Neuronal stem cell (in vitro differentiated cells): ENCODE measurements at places on chromosomes 6 and 20.
A peak's percentile ranks its signal among the peaks of the same experiment; 100 is the strongest.

- DNase-seq = no peak
- H3K27ac ChIP-seq = no peak overlapping the region
- no peak overlapping the region for H3K4me3 ChIP-seq
- H3K36me3 ChIP-seq = no peaks in the 10 kb centered on the region
Measured at GRCh38 chr6:39225543-39225942, 3.7 kb downstream of the KCNK5 start.

DNA sequence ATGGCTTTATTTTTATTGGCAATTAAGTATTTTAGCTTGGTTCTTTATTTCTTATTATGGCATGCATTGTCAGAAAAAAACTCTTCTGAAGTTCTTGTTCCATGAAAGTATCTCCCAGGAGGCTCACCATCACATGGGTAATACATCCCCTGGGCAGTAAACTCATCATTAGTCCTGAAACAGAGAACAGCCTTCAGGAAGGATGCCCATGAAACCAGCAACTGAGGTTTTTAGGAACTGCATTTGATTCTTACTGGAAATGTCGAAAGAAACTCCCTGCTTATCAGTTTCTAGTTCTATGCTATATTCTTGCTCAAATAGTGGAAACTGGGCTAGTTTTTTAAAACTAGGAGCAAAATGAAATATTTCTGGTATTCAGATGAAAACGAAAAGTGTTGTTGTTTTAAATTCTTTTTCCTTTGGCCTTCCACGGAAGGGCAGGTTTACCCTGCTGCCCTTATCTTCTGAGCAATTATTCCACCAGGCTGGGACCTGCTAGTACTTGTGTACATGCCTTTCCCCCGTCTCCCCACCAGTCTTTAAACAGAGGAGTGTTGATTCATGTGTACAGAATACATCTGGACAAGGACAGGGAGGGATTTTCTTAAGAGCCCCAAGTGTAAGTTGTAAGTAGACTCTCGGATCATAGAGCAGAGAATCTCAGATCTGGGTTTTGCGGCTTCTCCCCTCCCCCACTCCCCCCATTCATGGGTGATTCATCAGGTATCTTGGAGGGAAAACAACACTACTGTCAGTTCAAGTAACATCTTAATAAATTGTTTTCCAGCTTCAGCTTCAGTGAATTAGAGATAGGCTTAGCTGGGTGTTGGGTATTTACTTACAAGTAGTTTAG is 81.5 kb downstream of the RTN4IP1 start:
- no peak for DNase-seq
- H3K27me3 ChIP-seq = no peaks in the 10 kb centered on the region
- no peak overlapping the region for H3K27ac ChIP-seq
- H3K36me3 ChIP-seq = no peaks in the 10 kb centered on the region
- H3K4me1 ChIP-seq = no peaks in the 10 kb centered on the region

GRCh38 chr20:41617059-41617901 is 897 bp downstream of the CHD6 start:
- peak; percentile 30 for DNase-seq
- H3K27ac ChIP-seq = peak overlapping the region; percentile 91
- H3K27me3 ChIP-seq = no peaks in the 10 kb centered on the region
- no peaks in the 10 kb centered on the region for H3K36me3 ChIP-seq

DNA sequence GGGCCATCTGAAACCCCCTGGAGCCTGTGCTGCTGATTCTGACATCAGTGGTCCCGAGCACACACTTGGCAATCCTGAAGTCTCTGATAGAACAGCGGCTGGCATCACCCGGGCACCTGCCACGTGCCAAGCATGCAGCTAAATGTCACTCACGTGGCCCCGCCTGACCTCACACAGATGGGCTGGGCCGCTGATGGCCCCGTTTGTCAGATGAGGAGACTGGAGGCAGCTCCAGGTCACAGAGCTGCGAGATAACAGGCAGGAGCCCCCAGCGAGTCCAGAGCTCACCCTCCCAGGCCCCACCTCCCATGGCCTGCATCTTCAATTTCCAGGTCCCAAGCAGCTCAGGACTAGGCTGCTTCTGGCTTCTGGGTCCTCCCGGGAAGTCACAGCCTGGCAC is 67.2 kb downstream of the YTHDF1 start:
- DNase-seq = no peak
- H3K4me1 ChIP-seq = no peaks in the 10 kb centered on the region
- no peak overlapping the region for H3K27ac ChIP-seq
- no peak overlapping the region for H3K4me3 ChIP-seq
- H3K27me3 ChIP-seq = no peaks in the 10 kb centered on the region

DNA sequence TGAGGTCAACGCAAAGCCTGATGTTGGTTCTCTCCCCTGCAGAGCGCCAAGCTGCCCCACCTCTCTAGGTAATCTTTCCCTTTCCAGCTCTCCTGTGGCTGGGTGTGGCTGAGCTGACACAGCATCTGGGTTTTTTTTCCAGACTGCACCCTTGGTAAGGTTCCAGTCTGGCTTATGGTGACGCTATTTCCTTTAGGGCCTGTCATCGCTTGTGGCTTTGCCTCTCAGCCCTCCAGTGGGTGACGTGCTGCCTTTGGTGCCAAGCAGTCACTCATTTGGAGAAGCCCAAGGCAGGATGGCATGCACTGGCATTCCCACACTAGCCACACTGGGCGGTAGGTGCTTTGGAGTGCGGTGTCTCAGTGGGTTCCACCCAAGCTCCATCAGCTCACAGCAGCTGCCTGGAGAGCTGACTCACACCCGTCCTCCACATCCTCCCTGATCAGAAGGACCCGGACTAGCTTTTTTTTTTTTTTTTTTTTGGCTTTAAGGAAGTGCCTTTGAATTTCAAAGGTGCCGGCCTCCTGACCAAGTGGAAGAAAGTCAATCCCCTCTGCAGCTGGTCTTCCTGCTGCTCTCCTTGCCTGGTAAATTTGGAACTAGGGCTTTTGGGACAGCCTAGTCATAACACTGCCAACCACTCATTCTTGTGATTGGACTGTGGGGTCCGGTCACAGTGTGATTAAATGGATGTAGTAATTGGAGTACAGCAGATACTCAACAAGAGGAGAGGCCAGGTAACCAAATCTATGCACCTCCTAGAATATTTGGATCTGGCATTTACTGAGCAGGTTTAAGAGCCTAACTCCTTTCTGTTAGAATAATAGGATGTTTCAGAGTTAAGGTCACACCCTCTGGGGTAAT is 153.6 kb downstream of the CD83 start:
- no peak for DNase-seq
- H3K4me3 ChIP-seq = no peak overlapping the region
- H3K27ac ChIP-seq = no peak overlapping the region
- H3K36me3 ChIP-seq = no peaks in the 10 kb centered on the region

DNA sequence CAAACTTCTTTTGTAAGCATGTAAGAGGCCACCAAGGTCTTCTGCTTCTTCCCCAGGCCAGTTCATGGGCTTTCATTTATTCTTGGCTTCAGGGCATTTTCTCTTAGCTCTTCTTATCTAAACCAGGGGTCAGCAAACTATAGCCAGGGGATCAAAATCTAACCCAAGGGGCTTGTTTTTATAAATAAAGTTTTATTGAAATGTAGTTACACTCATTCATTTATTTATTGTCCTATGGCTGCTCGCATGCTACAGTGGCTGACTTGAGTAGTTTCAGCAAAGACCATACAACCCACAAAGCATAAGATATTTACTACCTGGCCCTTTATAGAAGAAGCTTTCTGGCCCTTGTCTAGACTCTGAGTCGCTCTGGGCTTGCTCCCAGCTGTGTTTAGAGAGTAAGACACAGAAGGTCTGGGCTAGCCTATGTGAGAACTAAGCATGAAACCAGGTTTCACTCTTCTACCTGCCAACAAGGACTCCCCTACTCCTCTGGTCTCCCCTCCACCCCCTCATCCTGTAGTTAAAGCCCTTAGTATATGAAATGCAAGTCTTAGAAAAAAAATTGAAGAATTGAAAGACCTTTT is 43.2 kb downstream of the KHDC1L start:
- H3K4me3 ChIP-seq = no peak overlapping the region
- H3K4me1 ChIP-seq = no peaks in the 10 kb centered on the region
- no peak for DNase-seq
- no peak overlapping the region for H3K27ac ChIP-seq
- H3K27me3 ChIP-seq = no peaks in the 10 kb centered on the region

GRCh38 chr6:154367839-154368695 is 11.5 kb upstream of the IPCEF1 start:
- no peak overlapping the region for H3K27ac ChIP-seq
- no peaks in the 10 kb centered on the region for H3K4me1 ChIP-seq
- no peaks in the 10 kb centered on the region for H3K27me3 ChIP-seq
- no peaks in the 10 kb centered on the region for H3K36me3 ChIP-seq
- no peak for DNase-seq

- H3K4me3 ChIP-seq = no peak overlapping the region
- H3K27me3 ChIP-seq = no peaks in the 10 kb centered on the region
- H3K36me3 ChIP-seq = no peaks in the 10 kb centered on the region
- DNase-seq = no peak
- no peak overlapping the region for H3K27ac ChIP-seq
- no peaks in the 10 kb centered on the region for H3K4me1 ChIP-seq
Measured at GRCh38 chr6:114862819-114863218, 520.0 kb upstream of the HS3ST5 start.

DNA sequence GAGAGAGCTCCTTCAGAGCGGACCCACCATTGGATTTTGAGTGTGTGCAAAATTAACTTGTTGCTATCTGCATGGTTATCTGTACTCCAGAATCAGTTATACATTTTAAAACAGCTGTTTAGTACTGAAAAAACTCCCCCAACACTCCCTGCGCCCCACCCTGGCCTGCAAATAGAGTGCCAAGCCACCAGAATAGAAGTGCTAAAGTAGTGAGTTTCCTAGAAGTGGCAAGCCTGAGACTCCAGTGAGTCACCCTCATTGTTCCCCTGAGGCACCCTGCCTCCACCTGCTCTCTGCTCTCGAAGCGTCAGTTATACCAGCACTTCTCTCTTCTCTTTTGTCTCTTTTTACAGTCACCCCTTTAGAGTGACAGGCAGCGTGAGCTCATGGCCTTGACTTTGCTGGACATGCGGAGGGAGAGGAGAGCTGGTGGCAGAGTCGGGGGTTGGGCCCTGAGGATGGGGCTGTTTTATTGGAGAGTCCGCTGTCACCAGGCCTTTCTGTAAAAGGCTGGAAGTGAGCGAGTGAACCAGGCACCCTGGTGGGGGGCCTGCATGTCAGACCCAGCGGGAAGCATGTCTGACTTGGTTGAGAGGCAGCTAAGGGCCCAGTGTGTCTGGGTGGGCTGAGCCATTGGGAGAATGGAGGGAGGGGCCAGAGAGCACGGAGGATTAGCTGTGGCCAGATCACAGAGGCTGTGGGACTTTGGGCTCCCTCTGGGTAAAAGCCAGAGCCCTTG is 10.4 kb downstream of the IGF2R start:
- H3K4me1 ChIP-seq = peaks cover 48% of the 10 kb centered on the region
- peaks cover 6% of the 10 kb centered on the region for H3K36me3 ChIP-seq
- H3K27me3 ChIP-seq = no peaks in the 10 kb centered on the region
- DNase-seq = no peak
- no peak overlapping the region for H3K27ac ChIP-seq

GRCh38 chr6:996271-996852 is 303.4 kb upstream of the EXOC2 start:
- H3K4me1 ChIP-seq = no peaks in the 10 kb centered on the region
- no peak for DNase-seq
- no peaks in the 10 kb centered on the region for H3K36me3 ChIP-seq

GRCh38 chr20:10971096-10971495 is 297.3 kb upstream of the JAG1 start:
- H3K4me1 ChIP-seq = no peaks in the 10 kb centered on the region
- H3K27ac ChIP-seq = no peak overlapping the region
- no peak for DNase-seq
- no peaks in the 10 kb centered on the region for H3K27me3 ChIP-seq

DNA sequence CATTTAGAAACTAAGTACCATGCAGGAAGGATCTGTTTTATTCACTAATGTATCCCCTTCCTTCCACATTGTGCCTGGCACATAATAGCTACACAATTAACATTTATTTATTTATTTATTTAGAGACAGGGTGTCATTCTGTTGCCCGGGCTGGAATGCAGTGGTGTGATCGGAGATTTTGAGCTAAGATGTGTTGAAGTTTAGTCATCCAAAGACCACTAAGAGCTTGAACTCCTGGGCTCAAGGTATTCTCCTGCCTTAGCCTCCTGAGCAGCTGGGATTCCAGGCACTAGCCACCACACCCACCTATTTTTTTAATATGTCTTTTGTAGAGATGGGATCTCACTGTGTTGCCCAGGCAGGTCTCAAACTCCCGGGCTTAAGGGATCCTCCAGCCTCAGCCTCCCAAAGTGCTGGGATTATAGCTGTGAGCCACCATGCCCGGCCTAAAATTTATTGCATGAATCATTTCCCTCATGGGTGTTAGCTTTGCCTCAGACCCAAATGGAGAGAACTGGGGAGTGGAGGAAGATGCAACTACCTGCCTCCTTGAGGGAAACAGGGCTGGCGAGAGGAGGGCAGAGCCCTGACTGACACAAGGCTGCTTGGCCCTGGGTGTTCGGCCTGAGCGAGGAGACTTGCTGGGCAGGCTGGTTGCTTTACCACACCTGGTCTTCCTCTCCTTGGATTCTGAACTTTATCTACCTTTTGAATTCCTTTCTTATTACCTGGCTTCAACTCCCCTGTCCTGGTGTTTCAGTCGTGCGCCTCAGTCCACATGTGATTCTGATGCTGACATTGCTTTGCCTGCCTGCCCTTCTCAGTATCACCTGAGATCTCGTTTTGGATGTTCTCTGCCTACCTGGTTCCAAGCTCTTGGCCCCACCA is 1.7 kb upstream of the DYNLT1 start:
- H3K27me3 ChIP-seq = no peaks in the 10 kb centered on the region
- peaks cover 4% of the 10 kb centered on the region for H3K4me1 ChIP-seq
- no peaks in the 10 kb centered on the region for H3K36me3 ChIP-seq
- H3K4me3 ChIP-seq = no peak overlapping the region
- DNase-seq = no peak
- no peak overlapping the region for H3K27ac ChIP-seq

- H3K4me3 ChIP-seq = no peak overlapping the region
- H3K36me3 ChIP-seq = no peaks in the 10 kb centered on the region
- no peak overlapping the region for H3K27ac ChIP-seq
- no peak for DNase-seq
- H3K4me1 ChIP-seq = no peaks in the 10 kb centered on the region
Measured at GRCh38 chr20:46946796-46947195, 52.2 kb downstream of the EYA2 start.

GRCh38 chr20:18004384-18005031 is 35.7 kb downstream of the MGME1 start:
- H3K4me3 ChIP-seq = no peak overlapping the region
- peaks cover 13% of the 10 kb centered on the region for H3K4me1 ChIP-seq
- no peak for DNase-seq
- H3K27me3 ChIP-seq = no peaks in the 10 kb centered on the region
- H3K36me3 ChIP-seq = no peaks in the 10 kb centered on the region
- no peak overlapping the region for H3K27ac ChIP-seq

- peaks cover 6% of the 10 kb centered on the region for H3K4me1 ChIP-seq
- no peak for DNase-seq
- H3K4me3 ChIP-seq = no peak overlapping the region
- H3K27ac ChIP-seq = no peak overlapping the region
Measured at GRCh38 chr20:57672164-57672563, 37.7 kb downstream of the PMEPA1 start.

- no peak for DNase-seq
- no peaks in the 10 kb centered on the region for H3K36me3 ChIP-seq
- no peak overlapping the region for H3K4me3 ChIP-seq
- no peaks in the 10 kb centered on the region for H3K4me1 ChIP-seq
Measured at GRCh38 chr6:168636147-168637004, 195.4 kb downstream of the SMOC2 start.
